Activated T-cell treated with anti-CD3 and anti-CD28 coated beads for 48 hours (primary cell): ENCODE measurements at places on chromosomes 7 and 10.

GRCh38 chr10:33510206-33510605 is 175.7 kb upstream of the NRP1 start:
- no peak for DNase-seq

DNA sequence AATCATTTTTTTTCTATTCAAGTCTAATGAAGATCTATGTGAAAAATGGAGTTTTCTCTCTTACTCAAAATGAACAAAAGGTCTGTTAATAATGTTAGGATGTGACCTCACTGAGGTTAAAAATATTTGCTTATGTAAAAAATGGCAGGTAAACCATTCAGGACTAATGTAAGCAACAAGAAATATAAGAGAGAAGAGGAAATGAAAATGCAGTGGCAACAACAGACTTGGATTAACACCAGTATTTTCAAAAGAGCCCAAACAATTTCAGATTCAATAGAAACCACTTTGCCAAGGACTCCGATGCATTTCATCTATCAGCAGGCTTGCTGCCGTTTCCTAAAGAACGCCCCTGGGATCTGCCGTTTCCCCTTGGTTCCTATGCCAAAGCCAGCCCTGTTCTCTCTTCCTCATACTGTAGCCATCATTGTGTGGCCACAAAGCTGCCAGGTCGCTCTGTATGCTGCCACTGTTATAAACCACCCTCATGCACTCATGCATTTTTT is 66.4 kb downstream of the MTURN start:
- no peak for DNase-seq

- DNase-seq: no peak
These were observed 207.3 kb upstream of the ADO start for GRCh38 chr10:62597226-62597625.

- no peak for DNase-seq
These were observed 32.2 kb downstream of the KCNH2 start for GRCh38 chr7:150945853-150946420.

DNA sequence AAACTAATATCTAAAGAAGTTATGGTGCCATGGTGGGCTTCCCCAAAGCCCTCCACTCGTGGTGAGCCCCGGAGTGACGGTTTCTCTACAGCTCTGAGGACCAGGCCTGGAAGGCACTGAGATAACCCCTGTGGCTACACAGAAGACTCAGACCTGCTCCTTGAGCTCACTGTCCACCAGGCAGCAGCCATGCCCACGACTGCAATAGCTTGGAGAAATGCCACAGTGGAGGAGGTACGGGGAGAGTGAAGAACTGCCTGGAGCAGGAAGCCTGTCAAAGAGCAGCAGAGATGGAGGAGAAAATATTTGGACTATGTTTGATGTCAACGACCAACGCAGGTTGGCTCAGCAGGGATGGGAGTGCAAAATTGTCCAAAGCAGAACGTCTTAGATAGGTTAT is 300.1 kb upstream of the NPSR1 start:
- DNase-seq: no peak

DNA sequence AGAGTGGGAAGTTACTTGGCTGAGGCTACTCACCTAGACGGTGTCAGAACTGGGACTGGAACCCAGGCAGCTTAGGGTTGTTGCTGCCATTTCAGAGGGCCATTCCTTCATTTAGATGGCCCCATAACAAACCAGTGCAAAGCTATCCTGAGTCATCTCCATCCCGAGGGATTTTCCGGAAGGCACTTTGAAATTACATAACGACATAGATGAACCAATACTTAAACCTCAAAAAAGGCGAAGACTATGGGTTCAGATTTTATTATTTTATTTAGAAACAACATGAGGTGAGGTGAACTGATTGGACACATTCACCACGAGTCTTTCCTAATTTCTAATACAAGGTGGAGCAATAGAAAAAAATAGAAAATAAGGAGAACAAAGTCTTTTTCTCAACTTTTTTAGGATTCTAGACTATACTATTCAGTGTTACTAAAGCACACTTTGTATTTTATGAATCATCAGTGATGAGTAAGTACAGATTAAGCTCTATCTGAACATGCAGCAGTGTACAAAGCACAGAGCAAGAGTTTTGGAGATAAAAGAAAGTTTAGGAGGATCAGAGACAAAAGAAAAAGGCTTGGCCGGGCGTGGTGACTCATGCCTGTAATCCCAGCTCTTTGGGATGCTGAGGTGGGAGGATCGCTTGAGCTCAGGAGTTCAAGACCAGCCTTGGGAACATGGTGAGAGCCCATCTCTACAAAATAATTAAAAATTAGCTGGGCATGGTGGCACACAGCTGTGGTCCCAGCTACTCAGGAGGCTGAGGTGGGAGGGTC is 79.5 kb upstream of the SVIL start:
- DNase-seq: no peak

DNA sequence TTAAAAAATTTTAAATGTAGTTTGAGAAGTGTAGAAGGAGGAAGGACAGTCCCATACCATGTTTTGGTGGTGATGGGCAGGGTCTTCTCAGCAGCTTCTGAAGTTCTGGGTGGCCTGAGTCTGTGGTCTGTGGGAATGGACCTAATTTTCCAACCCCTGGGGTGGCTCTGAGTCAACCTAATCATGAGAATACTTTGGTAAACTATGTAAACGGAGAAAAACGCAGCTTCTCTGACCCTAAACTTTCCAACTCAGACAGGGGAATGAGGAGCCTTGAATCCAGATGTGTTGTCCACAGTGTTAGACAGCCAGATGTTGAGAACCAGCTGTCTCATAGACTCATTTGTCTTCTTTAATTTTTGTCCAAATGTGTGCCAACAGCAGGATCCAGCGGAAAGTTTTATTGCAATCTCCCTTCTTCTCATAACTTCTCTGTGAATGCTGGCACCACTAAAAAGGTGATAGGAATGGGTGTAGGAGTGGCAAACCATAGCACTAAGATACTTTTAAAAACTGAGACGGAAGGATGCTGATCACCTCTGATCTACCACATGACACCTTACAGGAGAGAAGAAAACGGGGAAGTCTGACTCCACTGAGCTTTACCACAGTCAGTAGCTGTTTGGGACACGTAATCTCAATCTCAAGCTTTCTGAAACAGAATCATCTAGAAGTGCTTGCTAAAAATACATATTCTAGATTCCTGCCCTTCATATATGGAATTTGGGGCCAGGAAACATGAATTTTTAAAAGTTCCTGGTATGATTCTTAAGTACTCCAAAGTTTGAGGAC is 90.5 kb upstream of the PHYHIPL start:
- DNase-seq: no peak

DNA sequence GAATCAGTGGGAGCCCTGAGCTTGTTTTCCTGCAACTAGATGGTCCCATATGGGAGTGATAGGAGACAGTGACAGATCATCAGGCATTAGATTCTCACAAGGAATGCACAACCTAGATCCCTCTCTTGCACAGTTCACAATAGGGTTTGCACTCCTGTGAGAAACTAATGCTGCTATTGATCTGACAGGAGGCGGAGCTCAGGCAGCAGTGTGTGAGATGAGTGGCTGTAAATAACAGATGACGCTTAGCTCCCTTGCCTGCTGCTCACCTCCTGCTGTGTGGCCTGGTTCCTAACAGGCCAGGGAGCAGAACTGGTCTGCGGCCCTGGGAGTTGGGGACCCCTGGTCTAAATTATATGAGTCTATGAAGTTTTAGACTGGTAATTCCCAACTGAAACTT is 3.9 kb downstream of the MIOS start:
- no peak for DNase-seq

DNA sequence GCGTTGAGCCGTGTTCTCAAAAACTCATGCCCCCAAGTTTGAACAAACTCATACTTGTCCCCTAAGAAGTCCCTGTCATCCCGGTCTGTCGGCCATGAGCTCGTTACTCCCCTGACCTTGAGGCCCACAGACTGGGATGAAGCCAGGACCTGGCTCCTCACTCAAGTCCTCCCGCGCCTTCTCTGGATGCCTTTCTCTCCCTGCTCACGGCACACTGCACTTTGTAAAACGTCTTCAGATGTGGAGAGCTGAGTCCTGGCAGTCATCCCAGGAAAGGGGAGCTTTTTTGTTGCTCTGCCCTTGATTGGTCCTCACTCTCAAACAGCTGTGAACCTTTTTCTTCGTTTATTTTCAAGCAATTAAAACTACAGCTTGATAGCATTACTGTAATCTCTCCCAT is 110.8 kb downstream of the JAZF1 start:
- DNase-seq: no peak

DNA sequence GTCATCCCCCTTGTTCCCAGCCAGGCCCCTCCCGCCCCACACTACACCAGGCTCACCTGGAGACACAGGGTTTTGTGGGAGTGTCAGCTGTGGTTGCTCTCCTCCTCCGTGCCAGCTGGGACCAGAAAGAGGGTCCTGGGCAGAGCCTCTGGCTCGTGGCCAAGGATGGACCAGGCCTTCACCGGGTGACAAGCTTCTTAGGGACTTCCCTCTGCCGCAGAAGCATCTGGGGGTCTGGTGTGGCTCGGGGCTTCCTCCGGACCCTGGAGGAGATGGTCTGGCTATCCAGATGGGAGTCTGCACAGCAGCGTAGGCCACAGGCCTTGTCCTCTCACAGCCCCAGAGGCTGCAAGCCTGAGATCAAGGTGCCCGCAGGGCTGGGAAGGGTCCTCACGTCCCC is 63.8 kb upstream of the CFAP46 start:
- no peak for DNase-seq

DNA sequence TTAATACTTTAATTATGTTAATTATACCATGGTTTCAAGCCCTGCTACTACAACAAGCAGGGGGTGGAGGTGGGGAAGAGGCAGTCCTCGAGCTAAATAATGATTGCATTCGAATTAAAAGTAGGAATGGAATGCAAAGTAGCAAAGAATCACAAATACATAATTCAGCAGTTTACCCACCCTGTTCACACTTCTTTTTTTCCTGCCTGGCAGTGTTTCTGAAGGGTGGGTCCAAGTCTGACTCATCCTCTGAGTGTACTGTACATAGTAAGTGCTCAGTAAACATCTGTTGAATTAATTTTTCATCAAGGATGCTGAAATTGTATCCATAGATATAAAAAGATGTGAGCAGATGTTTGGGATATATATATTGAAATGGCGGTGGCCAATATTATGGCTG is 778.8 kb downstream of the LRMDA start:
- no peak for DNase-seq

DNA sequence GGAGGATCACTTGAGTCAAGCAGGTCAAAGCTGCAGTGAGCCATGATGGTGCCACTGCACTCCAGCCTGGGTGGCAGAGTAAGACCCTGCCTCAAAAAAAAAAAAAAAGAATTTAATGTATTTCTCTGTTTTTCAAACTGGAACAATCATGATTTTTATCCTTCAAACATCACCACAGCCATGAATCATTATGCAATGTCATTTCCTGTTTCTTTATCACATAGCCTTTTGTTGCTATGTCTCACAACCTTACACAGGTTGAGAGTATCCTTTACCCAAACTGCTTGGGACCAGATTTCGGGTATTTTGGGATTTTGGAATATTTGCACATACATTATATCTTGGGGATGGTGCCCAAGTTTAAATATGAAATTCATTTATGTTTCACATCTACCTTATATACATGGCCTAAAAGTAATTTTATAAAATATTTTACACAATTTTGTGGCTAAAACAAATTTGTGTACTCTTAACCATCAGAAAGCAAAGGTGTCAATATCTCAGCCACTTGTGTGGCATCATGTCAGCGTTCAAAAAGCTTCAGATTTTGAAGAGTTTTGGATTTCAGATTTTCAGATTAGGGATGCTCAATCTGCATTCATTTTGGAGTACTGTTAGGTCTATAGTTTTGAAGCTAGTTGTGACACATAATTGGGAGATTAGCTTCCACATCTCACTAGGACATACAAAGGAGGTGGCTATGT is 8.2 kb downstream of the NT5C3A start:
- no peak for DNase-seq

- DNase-seq: no peak
These were observed 543.2 kb downstream of the PTPRN2 start for GRCh38 chr7:158044482-158044823.
